ENCODE measurements at places on chromosomes 2 and 18.

DNA sequence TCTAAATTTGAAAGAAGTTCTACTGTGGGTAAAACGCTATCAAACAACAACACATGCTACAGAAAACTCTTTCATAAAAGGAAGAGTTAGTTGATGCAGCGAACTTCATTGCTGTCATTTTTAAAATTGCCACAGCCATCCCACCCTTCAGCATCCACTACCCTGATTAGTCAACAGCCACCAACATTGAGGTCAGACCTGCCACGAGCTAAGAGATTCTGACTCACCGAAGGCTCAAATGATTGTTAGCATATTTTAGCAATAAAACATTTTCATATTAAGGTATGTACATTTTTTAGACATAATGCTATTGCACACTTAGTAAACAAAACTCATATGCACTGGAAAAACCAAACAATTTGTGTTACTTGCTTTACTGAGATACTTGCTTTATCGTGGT, 347.1 kb downstream of the CLIP4 start:
- no peak for DNase-seq

DNA sequence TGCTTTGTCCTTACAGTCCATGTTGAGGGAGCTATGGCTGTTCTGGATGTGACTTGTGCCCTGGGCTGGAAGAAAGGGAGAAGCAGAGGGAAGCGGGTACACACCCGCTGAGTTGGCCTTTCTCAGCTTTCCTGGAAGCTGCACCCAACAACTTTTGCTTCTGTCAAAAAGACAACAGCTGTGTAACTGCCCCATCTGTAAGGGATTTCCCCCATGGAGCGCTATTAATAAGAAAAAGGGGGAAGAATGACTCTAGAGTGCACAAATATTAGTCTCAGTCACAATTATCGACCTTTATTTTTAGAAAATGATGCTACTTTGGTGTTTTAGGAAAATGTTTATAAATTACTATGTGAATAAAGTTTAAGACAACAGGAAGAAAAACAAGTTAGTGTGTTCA, 368.3 kb downstream of the RAD51AP2 start:
- no peak for DNase-seq

DNA sequence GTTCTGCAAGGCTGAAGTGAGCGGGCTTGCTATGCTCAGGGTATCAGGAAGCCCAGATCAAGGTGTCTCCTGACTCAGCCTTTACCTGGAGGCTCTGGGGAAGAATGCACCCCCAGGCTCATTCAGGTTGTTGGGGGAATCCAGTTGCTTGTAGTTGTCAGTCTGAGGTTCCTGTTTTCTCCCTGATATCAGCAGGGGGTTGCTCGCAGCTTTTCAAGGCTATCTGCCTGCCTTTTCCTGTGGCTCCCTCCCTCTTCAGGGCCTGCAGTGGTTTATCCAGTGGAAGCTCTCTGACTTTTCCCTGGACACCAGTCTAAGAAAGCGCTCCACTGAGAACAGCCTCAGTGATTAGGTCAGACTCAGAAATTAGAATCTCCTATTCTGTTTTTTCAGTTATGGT, 116.6 kb downstream of the PTPRM start:
- no peak for DNase-seq

GRCh38 chr2:80113399-80113798, 191.2 kb downstream of the LRRTM1 start:
- no peak for DNase-seq

DNA sequence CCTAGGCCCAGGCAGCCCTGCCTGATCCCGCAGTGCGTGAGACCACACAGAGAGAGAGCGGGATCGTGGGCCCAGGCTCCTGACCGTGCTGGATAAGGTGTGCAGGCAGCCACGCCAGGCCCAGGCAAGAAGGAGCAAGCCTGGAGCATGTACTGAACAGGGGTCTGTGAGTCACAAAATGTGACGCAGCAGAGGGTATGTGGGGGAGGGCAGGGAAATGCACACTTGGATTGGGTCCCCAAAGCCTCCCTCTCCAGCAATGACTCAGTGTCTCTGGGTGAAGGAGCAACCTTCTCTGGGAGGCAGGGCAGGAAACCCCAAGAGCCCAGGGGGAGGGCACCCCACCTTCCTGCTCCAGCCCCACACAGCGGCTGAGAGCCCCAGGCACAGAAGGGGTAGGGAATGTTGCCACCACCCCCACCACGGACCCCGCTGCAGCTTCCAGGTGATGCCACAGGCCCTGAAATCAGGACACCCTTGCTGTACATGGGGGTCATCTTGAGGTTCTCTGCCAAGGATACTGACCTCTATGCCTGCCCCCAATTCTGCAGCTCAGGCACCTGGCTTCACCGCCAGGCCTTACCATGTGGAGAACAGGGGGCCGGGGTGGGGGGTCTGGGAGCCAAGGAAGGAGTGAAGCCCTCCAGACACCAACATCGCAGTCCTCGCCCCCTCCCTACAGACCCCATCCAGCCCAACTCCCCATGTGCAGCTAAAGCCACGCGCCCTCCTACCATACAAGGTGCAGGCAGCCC, 1.3 kb upstream of the GPC1 start:
- no peak for DNase-seq

DNA sequence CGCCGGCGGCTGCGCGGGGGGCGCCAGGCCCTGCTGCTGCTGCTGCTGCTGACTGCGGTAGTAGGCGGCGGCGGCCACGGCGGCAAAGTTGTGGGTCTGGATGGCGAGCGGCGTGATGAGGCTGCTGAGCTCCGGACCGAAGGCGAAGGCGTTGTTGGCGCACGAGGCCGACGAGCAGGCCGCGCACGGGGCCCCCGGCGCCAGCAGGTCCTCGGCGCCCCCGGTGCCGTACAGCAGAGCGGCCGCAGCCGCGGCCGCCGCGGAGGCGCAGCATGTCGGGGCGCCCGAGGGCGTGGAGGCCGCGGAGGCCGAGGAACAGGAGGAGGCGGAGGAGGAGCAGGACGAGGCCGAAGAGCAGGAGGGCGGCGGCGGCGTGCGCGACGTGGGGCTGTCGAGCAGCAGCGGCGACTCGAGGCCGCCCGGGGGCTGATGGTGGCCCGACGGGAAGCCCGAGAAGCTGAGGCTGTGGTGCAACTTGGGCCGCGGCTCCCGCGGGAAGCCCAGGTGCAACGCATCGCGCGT, 1.8 kb downstream of the ZFP36L2 start:
- DNase-seq: no peak

DNA sequence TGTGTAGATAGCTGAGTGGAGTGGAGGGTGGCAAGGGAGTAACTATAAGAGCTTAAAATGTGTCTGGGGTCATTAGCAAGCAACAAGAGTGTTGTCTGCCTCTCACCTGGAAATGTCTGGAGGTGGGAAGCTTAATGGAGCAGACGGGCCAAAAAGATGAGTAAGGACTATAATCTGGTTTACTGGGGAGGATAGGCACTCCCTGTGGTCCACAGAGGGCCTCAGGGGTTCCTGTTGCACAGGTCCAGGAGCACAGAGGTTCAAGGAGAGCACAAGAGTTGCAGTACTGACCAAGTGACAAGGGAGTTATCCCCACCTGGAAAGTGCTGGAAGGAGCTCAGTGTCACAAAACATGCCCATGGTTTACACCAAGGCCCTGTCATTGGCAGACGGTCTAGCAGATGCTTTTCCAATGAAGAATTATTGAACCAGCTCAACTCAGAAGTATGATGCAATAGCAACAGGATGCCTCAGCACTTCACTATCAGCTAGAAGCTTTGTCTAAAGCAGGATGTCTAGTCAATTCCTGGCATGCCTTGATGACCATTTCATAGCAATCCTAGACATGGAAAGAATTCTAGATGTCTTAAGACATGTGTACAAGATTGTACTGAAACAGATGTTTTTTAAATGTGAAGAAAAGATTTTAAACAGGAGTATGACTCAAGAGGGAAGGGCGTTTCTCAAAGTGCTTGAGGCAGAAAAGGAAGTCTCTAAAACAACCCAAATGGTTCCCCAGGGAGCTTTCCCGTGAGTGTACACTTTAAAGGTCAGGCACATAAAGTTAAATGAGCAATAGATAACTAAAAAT, 62.9 kb upstream of the SERPINE2 start:
- DNase-seq: no peak

- DNase-seq: no peak
Measured at GRCh38 chr2:215437614-215438013, 1.7 kb upstream of the FN1 start.

GRCh38 chr2:102674370-102674769, 55.0 kb downstream of the SLC9A2 start:
- DNase-seq: no peak

DNA sequence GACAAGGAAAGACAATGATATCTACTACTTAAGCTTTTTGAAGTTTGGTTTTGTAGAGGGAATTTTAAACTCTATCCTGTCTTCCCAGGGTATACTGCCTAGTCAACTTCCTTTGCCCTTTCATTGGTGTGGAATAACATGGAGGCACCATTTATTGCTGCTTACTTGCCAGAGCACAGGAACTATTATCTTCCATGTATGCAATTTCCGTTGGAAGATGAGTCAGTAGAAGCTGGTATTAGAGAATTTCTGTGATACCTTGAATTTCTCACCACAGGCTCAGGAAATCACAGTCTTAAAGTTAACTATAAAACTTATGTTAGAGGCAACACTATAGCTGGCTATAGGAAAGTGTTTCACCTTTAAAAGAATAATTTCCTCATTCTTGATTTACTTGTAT, 40.9 kb upstream of the RGPD4 start:
- DNase-seq: no peak
